NCI-H187 (cell line): ENCODE measurements at places on chromosomes 2 and 18.

DNA sequence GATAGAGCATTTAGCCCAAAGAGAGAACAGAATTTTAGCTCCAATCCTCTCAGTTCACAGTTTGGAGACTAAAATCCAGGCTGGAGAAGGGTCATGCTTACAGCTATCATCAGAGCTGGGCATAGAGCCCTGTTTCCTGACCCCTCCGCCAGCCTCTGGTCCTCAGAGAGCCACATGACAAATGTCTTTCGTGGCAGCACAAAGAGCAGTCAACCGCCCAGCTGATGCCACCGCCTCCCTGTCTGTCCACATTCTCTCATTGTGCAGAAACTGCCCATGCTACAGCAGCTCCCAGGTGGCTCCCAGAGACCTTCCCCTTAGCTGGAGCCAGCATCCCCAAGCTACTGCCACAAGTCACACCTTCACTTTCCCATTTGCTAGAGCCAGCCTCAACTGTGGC lies 7.6 kb downstream of the KCNK3 start:
- DNase-seq: no peak

DNA sequence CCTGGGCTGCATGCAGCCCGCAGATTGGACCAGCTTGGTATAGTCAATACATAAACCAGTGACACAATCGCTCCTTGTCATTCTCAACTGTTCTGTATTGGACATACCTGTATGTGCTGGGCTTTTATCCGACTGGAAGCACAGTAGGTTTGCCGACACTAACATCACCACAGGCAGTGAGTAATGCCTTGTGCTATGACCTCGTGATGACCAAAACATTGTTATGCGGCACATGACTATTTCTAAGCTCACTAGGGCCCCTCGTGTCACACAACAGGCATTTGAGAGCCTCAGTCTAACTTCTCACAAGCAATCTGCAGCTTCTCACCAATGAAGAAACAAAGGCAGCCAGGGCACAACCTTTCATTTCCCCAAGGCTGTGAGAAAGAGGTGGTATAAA lies 320.8 kb downstream of the AFF3 start:
- DNase-seq: no peak

GRCh38 chr2:175309799-175310198 lies 128.3 kb upstream of the ATP5MC3 start:
- DNase-seq: no peak

DNA sequence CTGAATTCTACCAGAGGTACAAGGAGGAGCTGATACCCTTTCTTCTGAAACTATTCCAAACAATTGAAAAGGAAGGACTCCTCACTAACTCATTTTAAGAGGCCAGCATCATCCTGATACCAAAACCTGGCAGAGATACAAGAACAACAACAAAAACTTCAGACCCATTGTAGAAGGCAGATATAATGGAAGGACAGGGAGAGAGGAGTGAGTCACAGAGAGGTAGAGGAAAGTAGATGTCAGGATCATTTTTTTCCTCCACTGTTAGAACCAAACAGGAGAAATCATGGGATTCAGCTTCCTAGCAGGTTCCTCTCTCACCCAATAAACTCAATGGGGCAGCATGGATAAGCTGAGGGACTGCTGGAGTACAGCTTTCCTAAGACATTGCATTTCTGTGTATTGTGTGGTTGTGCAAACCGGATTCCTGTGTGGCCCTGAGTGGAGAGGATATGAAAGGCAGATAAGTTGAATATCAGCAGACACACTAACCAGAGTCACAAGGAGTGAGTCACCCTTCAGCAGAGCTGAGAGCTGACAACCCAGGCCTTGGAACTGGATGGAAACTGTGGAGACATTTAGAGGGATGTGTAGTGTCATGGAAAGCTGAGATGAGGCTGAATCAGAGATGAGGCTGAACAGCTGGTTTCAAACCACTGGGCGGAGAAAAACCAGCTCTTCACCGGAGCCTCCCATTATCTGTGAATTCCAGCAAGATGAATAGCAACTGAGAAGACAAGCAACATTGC lies 60.9 kb upstream of the MMADHC start:
- no peak for DNase-seq

DNA sequence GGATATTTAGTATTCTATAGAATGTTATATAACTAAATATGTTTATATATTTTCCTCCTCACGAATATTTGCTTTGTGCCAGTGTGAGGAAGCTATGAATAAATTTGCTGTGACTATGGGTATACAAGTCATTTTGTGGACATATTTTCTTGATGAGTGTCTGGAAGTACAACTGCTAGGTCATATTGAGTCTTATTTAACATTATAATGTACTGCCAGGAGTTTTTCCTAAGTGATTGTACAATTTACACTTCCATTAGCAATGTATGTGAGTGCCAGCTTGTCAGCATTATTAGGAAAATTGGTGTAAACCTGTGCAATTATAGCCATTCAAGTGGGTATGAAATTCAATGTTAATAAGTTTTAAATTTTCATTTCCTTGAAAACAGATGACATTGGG lies 1328.9 kb upstream of the TMEFF2 start:
- DNase-seq: no peak

GRCh38 chr18:10419420-10420103 lies 34.9 kb upstream of the APCDD1 start:
- DNase-seq: no peak
